Activated CD4-positive, alpha-beta T cell treated with anti-CD3 and anti-CD28 coated beads, Interleukin-2, amount 50 U/mL, for 16 hours (primary cell): ENCODE measurements at places on chromosomes 5 and 9.

DNA sequence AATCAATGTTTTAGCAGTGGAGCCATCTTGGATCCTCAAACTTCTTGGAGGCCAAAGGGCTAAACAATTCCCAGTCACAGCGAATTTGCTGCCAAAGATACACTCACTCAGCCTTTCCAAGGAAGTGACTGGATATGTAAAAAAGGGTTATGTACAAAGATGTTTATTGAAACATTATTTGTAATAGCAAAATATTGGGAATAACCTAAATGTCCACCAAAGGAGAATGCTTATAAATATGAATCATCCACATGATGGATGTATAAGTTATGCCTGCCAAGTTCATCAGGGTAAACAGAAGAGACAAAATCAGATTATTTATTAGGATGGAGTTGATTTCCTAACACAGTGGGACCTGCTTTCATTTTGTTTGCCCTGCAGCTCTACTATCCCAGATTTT is 145.2 kb upstream of the ABCA1 start:
- DNase-seq, result no peak

GRCh38 chr5:17396247-17396646 is 101.8 kb upstream of the TAF11L2 start:
- DNase-seq, result no peak

- no peak for DNase-seq
Observed at GRCh38 chr9:95422650-95423049, 94.1 kb downstream of the PTCH1 start.

- peak; percentile 74 for DNase-seq
Observed at GRCh38 chr5:134524826-134525682, at the start of gene JADE2. JADE2 (plus strand) TSS chr5:134525670; CDS start chr5:134535858, 10,188 bp downstream.

DNA sequence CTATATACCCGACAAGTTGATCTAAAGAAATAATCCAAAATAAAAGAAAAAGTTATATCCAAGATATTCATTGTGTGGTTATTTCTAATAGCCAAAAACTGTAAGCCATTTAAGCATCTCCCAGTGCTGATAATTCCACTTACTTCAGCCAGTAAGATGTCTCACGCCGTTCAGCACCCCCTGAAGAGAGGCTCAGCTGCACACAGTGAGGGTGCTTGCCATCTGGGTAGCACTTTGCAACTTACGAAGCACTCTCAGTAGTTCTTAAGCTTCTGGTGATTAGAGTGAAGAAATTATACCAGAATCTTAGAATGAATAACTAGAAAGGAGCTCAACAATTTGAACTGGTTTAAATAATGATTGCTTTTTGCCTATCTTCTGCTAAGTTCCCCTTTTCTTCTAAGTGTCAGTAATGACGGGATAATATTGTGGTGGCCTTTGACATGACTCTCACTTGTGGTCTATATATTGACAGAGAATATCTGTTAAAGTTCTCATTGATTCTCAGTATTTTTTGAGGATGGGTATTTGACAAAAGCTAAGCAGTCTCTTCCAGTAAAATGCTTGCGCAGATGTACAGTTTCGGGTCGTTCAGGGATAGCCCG is 26.2 kb upstream of the LTC4S start:
- DNase-seq, result no peak

DNA sequence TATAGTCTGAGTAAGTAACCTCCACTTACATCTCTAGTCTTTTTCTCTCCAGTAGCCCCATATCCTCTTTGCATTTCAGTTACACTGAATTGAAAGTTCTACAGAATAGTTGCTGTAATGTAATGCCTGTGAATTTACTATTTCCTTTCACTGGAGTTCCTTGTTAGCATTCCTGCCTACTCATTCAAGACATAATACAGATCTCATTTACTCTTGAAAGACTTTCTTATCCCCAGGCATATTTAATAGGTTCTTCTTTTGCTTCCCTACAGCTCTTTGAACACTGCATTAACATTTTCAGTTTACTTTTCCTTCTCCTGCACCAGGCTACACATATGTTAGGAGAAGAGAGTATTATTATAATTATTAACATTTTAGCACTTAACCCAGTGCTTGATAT is 87.6 kb upstream of the OR13F1 start:
- no peak for DNase-seq

GRCh38 chr5:1098986-1099597 is 12.8 kb downstream of the SLC12A7 start:
- no peak for DNase-seq

- DNase-seq, result no peak
Observed at GRCh38 chr5:1446602-1447343, 1.5 kb upstream of the SLC6A3 start.

DNA sequence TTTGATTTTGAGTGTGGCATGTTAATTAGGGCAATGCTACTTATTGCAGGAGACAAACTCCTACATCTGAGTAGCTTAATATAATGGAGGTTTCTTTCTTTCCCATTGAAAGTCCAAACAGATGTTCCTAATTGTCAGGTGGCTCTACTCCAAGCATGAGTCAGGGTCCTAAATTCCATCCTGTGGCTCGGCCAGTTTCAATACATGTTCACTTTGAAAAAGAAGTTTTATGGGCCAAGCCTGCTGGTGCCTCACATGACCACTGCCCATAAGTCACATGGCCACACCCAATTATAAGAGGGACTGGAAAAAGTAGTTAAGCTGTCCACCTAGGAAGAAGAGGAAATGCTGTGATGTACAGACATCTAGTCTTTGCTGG is 170.4 kb downstream of the ARRDC3 start:
- DNase-seq, result no peak

- DNase-seq, result no peak
Observed at GRCh38 chr5:95617057-95617456, 2.8 kb upstream of the GPR150 start.

GRCh38 chr9:125889112-125889475 is 141.9 kb downstream of the PBX3 start:
- peak; percentile 2 for DNase-seq
